ENCODE measurements at places on chromosomes 2 and 18. TPM values are rescaled to one million over a fixed set of nuclear protein-coding genes. Genes with fewer than 3 reads are reported as not detected.

DNA sequence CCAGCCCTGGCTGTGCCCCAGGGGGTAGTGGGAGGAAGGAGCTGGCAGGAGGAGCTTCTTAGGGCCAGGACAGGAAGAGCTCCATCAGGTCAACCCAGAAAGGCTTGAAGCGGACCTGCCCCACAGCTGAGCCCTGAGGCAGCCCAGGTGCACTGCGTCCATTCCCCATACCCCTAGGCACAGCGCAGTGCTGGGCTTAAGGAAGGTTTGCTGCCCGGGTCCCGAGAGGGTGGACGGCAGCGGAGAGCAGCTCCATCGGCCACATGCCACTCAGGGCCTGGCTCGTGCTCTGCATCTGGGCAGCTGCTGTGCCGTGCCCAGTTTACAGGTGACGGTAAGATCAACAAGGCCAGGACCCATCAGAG, 26.4 kb downstream of the DNMT3A start:
- no peaks in the 10 kb centered on the region for H3K27me3 ChIP-seq
- H3K4me3 ChIP-seq, result peak overlapping the region; percentile 43
- peaks cover 44% of the 10 kb centered on the region for H3K36me3 ChIP-seq
- no peak for DNase-seq

- H3K4me3 ChIP-seq, result peak within 1 kb of the TSS; percentile 87
- H3K36me3 ChIP-seq, result peaks cover 52% of the 10 kb centered on the region
- peak within 1 kb of the TSS; percentile 92 for H3K27ac ChIP-seq
- no peaks in the 10 kb centered on the region for H3K27me3 ChIP-seq
- peaks cover 59% of the 10 kb centered on the region for H3K4me1 ChIP-seq
- peak; percentile 98 for DNase-seq
These were observed at the start of gene TMEM185B for GRCh38 chr2:120223034-120223912. TMEM185B (minus strand) TSS chr2:120223400; CDS start chr2:120222976, 424 bp downstream.

- H3K4me3 ChIP-seq, result no peak overlapping the region
- H3K36me3 ChIP-seq, result no peaks in the 10 kb centered on the region
- H3K4me1 ChIP-seq, result no peaks in the 10 kb centered on the region
- no peak overlapping the region for H3K27ac ChIP-seq
These were observed 571.9 kb upstream of the PKDCC start for GRCh38 chr2:41475959-41476358.

DNA sequence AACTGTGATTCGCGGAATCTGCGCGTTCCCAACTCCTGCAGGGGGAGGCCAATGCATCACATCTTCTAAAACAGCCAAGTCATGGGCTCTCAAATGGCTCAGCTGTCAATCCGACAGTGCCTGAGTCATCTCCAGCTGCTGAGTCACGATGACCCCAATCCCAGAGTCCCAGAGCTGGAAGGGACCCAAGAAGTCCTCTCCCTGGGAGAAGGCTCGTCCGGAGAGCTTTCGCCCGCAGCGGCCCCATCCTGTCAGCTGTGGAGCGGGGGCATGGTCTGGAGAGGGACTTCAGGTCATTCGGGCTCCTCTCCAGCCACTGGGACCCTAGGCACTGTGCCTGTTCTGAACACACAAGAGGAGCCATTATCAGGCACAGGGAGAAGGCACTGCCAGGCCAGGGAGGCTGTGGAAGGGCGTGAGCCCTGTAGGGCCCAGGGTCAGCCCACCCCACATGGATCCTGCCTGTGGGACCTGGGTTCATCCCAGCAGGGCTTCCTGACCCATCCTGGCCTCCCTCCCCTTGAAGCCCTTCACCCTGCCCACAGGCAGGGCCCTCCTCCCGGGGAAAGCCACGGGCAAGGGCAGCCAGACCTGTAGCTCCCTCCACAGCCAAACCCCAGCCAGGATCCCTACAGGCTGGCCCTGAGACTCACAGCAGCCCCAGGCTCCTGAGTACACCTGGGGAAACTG, 47.6 kb upstream of the GPC1 start:
- H3K27ac ChIP-seq, result no peak overlapping the region
- H3K4me1 ChIP-seq, result peaks cover 6% of the 10 kb centered on the region
- peaks cover 3% of the 10 kb centered on the region for H3K27me3 ChIP-seq
- H3K4me3 ChIP-seq, result no peak overlapping the region
- DNase-seq, result no peak
- H3K36me3 ChIP-seq, result no peaks in the 10 kb centered on the region

DNA sequence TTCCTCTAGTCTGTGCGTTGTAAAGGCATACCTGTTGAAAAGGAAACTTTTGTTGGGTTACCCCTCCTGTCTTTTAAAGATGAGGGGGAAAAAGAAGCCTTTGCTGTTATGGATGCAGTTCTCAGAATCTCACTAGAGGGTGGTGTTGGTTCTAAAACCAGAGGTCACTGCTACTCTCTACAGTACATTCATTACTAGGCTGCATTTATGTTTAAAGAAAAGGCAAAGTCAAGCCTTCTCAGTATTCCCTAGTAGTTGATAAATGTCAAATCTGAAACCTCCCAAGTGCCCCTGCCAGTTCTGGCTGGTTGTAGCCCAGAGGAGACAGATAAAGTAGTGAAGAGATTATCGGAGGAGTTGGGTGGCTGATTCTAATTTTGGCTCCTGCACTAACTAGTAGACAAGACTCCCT, 1.4 kb upstream of the PLCL1 start:
- H3K27ac ChIP-seq, result no peak overlapping the region
- peak; percentile 80 for DNase-seq
- peak overlapping the region; percentile 50 for H3K4me3 ChIP-seq

DNA sequence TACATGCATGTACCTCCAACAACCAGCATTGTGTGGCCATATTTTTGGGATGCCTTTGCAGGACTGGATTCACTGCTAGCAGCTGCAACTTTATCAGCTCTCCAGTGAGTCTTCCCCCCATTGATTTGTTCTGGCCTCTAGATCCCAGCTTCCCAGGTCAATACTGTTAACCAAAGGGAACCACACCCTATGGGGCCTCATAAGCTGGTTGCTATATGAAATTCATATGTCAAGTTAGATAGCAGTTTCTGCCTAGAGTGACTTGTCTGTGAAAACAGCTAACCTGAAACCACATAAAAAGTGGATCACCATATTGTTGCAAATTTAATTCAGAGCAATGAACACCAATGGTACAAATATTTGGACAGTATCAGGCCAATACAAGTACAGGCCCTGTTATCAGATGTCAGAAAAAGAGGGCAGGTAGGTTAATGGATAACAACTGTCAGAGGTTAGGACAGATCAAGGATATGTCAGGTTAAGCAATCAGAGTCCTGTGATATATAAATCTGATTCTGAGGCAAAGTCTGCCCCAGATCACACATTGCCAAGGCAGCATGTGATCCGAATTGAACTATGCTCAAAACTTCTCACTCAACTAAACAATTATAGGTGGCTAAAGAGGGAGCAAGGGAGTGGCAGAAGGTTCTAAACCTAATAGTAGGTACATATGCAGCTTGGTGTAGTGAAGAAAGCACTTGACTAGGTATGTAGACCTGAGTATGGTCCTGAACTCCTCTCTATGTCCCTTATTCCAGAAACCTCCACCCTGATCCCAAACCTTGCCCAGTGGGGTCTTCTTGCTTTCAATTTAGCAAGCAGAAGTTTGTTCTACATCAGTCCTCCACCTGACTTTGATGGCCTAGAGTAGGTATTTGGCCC, 310.2 kb upstream of the STON1 start:
- H3K27ac ChIP-seq, result no peak overlapping the region
- no peak overlapping the region for H3K4me3 ChIP-seq
- DNase-seq, result no peak
- H3K4me1 ChIP-seq, result peaks cover 2% of the 10 kb centered on the region
- H3K27me3 ChIP-seq, result no peaks in the 10 kb centered on the region

DNA sequence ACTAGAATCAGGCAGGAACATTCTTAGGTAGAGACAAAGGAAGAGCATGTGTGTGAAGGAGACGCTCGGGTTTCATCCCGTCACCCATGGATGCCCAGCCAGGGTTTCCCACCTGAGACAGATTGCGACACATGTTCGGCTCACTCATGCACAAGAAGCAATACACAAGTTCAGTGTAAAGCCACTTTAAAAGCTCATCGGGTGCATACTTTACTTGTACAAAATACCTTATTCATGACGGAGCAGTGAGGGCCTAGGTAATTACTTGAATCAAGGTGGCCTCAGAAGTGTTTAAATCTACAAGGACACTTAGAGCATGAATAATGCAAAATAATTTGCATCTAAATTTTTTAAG, 42.0 kb downstream of the ZEB2 start:
- DNase-seq, result no peak
- no peak overlapping the region for H3K27ac ChIP-seq
- H3K4me1 ChIP-seq, result peaks cover 3% of the 10 kb centered on the region
- H3K27me3 ChIP-seq, result peaks cover 4% of the 10 kb centered on the region

GRCh38 chr2:98601532-98602132, 6.7 kb downstream of the COA5 start:
- no peak overlapping the region for H3K4me3 ChIP-seq
- H3K27me3 ChIP-seq, result no peaks in the 10 kb centered on the region
- H3K36me3 ChIP-seq, result peaks cover 42% of the 10 kb centered on the region
- DNase-seq, result peak; percentile 72
- peaks cover 25% of the 10 kb centered on the region for H3K4me1 ChIP-seq

- H3K36me3 ChIP-seq, result no peaks in the 10 kb centered on the region
- H3K27ac ChIP-seq, result no peak overlapping the region
- H3K27me3 ChIP-seq, result no peaks in the 10 kb centered on the region
- H3K4me3 ChIP-seq, result no peak overlapping the region
These were observed 89.9 kb downstream of the RHOB start for GRCh38 chr2:20536619-20537422.

DNA sequence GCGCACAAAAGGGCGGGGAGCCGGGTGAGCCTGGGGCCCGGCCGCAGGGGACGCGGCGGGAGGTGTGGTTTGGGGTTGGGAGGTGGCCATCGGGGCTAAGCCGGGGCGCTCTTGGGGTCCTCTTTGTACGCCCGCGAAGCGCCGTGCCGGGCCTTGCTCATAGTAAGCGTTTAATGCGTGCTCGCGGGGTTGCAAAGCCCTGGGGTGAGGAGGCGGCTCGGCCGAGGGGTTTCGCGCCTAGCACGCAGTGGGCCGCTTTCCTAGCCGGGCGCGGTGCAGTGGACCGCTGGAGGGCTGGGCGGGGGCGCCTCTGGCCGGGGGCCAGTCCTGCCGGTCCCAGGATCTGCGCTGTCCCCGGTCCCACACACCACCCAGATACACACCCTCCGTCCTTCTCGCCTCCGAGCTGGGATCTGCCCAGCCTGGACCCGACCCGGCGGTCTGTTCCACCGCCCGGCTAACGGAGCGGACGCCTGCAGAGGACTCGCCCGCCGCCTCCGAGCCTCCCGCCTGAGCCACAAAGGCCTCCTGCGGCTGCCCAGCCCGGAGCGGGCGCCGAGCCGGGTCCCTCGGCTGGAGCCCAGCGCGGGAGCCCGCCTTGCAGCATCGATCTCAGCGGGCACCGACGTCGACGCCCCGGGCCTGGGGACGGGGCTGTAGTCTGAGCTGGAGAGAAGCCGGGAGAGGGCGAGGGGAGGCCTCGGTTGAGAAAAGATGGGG, 564 bp downstream of the DPYSL5 start:
- H3K27ac ChIP-seq, result no peak overlapping the region
- H3K27me3 ChIP-seq, result peaks cover 65% of the 10 kb centered on the region
- peak overlapping the region; percentile 75 for H3K4me3 ChIP-seq
- peaks cover 5% of the 10 kb centered on the region for H3K4me1 ChIP-seq

DNA sequence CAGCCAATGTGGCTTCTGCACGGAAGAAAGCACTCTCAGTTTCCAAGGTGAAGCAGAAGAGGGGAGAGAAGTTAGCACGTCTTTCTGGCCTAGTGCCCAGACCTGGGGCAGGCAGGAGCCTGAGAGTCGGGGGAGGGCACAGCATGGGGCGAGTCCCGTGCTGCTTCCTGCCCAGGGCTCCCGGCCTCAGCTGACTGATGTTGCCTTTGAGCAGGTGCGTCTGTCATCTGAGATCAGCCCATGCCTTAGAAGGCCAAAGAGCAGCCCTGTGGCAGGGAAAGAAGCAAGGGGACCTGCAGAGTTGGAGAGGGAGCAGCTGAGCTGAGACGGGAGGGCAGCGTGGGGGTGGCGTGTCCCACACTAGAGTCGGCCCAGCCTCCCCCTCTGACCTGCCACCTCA, 3.3 kb downstream of the KCNIP3 start:
- peaks cover 6% of the 10 kb centered on the region for H3K27me3 ChIP-seq
- no peak for DNase-seq
- H3K36me3 ChIP-seq, result no peaks in the 10 kb centered on the region
- no peaks in the 10 kb centered on the region for H3K4me1 ChIP-seq
- H3K4me3 ChIP-seq, result no peak overlapping the region
- no peak overlapping the region for H3K27ac ChIP-seq

- H3K36me3 ChIP-seq, result no peaks in the 10 kb centered on the region
- no peaks in the 10 kb centered on the region for H3K27me3 ChIP-seq
- H3K4me1 ChIP-seq, result no peaks in the 10 kb centered on the region
- no peak overlapping the region for H3K4me3 ChIP-seq
- DNase-seq, result no peak
These were observed 1071.3 kb upstream of the ZEB2 start for GRCh38 chr2:145591109-145591809.

The COBLL1 gene
- total RNA-seq, result not detected

DNA sequence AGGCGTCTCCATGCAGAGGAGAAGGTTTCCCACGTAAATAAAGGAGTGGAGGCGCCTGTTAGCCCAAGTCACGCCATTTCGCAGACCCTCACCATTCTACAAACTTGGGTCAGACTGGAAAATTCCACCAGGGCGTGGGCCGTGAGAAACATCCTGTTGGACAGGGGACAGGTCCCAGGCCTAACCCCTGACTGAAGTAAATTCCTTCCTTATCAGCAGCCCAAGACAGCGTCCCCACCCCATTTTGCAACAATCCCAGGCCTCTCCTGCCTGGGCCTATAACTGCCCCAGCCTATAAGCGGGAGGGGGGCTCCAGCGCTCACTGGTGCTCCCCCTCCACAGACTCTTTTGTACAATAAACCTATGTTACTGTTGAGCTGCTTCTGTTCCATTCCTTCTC, 57.3 kb upstream of the CBLN2 start:
- DNase-seq, result no peak
- H3K27me3 ChIP-seq, result no peaks in the 10 kb centered on the region
- H3K4me1 ChIP-seq, result no peaks in the 10 kb centered on the region
- no peak overlapping the region for H3K4me3 ChIP-seq

The COL4A3 gene
- total RNA-seq, result not detected

Data from activated CD4-positive, alpha-beta T cell treated with anti-CD3 and anti-CD28 coated beads, Interleukin-2, amount 10 ng/mL, durations not matched to agents 24 days and 14 days (primary cell).